ENCODE measurements at places on chromosomes 16 and 17.

- DNase-seq = no peak
These were observed 101.9 kb downstream of the NDE1 start for GRCh38 chr16:15751940-15752339.

GRCh38 chr16:88649924-88650748, 717 bp downstream of the CYBA start:
- DNase-seq = no peak

DNA sequence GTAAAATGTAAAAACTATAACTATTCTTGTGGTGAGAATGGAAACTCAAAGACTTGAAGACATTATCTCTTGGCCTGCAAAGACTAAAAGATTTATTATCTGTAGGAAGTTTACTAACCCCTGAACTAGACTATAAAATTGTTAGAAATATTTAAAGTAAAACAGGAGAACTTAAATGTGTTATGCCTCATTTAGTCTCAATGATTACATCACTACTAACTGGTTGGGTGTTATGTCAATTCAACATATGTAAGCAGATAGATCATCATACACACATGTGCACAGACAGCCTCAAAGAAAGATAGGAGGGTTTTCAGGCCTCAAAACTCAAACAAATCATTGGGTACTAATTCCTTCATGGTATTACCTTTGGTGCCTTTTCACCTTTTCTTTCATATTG, 7.6 kb downstream of the STX8 start:
- no peak for DNase-seq

DNA sequence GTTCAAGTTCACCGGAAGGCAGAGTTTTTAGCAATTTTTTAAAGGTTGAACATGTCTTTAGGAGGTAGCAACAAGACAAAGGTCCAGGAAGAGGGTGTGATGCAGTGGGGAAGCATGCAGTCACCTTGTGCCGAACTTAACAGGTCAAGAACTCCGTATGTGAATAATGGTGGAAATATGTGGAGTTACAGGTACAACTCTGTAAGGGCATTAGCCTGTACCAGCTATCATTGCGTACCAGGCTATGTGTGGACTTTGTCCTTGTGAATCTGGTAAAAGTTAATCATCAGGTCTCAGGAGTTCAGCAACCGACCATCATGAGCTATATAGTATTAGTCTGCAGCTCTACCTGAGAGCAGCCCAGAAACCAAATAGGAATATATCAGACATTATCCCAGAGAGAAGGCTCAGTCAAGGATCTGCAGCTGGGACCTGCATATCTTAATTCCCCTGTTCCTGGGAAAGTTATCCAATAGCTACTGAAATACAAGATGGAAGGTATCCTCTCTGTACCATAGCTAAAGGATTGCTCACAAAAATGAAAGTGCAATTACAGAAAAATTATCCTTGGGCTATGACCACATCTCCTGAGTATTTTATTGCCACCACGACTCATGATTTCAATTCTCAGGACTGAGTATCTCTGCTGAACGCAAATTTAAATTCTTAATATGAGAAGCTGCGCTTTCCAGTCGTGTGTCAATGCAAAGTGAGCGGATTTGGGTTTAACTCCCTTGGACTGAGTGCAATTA, 469.3 kb downstream of the CDH13 start:
- DNase-seq = no peak

- DNase-seq = no peak
These were observed 487 bp downstream of the SRL start for GRCh38 chr16:4241258-4241927.

DNA sequence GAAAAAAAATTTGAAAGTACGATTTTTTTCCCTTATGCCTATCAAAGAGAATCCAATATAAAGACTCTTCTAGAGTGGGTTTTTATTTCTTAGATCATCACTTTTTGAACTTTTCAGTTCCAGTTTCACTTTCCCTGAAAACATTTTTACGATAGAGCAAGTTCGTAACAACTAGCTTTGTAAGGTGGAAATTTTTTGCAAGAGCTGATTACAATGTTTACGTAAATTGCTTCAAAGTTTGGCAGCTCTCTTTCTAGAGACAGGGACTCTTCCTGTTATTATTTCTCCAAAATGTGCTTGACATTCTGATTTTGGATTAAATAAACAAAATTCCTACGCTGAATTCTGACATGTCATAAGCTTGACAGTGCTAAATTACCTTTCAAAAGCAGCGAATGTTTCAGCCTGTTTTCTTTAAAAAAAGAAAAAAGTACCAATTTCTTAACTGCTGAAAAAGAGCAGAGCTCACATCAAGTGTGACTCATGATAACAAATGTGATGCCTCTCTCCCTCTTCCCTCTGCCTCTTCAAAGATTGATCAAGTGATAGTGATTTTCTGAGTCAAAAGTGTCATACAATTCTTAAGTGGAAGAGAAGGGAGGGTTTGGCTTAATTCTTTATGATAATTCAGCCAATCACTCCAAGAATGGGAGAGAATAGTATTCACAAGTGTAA, 175.2 kb downstream of the KCNJ2 start:
- DNase-seq = no peak

DNA sequence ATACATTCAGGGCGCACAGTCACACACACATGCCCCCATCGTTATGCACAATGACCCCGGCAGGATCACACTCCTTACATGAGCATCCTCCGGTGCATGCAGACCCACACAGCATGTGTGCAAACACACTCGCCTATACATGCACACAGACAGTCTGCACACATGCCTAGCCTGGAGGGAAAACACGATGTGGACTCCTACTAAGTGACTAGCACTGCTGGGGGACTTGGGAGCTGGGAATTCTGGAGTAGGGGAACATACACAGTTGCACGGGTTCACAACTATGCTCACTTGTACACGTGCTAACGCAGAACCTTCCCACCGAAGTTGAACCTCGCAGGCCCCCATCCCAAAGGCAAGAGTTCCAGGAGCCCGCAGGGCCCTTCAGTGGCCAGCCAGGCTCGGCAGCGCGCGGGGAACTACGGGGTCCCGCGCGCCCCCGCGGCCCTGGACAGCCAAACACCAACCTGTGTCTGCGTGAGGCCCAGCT, 2.0 kb downstream of the DLX3 start:
- DNase-seq = no peak

GRCh38 chr16:29849505-29849904, 13.5 kb downstream of the CDIPT start:
- no peak for DNase-seq

DNA sequence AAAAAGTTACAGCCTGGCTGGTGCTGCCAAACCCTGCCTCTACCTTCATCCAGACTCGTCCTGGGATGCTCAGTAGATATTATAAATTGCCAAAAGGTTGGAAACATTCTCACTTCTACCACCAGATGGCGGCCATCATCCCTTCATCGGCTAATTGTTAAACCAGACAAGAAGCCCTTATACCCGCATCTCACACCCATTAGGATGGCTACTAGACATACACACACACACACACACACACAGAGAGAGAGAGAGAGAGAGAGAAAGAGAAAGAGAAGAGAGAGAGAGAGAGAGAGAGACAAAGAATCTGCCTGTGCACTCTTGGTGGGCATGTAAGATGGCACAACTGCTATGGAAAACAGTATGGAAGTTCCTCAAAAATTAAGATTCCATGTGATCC, 15.0 kb upstream of the SCIMP start:
- DNase-seq = peak; percentile 23

GRCh38 chr17:21171309-21171922, 42.5 kb downstream of the TMEM11 start:
- no peak for DNase-seq

GRCh38 chr16:28312327-28312726, 20.0 kb downstream of the SBK1 start:
- DNase-seq = no peak

DNA sequence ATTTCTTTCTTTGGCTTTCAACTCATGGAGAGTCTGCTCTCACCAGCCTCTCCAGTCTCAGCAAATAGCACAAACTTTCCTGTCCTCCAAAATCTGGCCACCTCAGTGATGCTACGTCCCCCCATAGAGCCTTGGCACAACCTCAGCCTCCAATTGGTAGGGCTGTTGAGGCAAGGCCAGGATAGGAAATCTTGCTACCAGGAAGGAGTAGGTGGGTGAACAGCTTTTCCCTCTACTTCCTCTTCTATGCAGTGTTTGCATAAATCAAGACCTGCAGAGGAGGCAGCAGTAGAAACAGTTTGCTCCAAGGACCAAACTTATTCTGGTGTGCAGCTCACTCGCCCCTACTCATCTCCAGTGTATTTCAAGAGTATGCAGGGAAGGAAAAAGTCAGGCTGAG, 701 bp upstream of the DPEP2 start:
- DNase-seq = no peak

DNA sequence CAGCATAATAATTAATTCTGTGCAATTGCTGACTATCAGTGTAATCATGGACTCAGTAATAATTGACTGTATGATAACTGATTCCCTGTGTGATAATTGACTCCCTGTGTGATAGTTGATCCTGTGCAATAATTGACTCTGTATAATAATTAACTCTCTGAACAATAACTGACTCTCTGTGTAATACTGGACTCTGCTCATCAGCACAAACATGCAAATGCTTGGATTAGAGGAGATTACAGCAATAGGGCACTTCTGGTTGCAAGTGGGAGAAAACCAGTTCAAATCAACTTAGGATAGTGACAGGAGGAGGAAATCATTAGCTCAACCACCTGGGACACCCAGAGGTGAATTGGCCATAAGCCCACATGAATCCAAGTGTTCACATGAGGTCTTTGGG, 582.1 kb downstream of the RBFOX1 start:
- no peak for DNase-seq

- no peak for DNase-seq
These were observed 19.8 kb upstream of the ZFP90 start for GRCh38 chr16:68519225-68519745.

DNA sequence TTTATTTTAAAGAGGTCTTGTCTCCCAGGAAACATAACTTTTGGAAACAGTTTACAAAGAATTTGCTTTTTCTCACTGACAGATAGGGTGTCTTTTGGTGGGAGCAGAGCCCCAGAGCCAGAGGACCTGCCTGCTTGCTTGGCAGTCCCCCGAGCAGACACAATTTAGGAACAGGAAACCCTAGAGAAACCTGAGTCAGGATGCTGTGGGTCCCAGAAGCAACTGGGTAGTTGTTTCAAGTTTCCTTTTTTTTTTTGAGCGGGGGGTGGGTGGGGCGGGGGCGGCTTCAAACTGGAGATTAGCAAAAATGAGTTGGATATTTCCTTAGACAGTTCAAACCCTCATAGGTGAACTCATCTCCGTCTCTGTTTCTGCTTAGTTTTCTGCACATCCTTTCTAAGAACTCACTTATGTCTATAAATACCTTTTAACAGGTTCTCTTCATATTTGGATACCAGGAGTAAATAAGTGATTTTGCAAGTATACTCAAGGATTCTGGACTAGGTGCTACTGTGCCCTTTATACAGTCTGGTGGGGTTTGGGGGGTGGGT, 135.1 kb downstream of the PRKCA start:
- DNase-seq = no peak

All from anterior cingulate cortex (tissue), 58 donors.